ENCODE measurements at places on chromosomes 7 and 10.

DNA sequence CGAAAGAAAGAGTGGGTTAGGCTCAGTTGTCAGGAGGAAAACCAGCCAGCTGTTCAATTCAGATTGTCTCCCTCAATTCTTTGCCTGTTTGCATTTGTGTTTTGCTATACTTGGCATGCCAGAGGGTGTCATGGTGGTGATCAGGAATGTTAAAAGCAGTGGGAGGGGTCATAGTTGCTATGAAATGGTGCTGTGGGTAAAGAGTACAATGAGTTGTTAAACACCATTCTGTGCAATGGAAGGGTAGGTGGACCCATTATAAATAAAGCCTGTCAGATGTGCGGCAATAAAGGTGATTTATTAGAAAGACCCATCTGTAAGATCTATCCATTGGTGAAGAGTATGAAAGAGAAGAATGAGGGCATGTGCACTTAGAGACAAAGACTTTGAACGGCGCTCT is 82.2 kb downstream of the MRPL32 start:
- DNase-seq: no peak

DNA sequence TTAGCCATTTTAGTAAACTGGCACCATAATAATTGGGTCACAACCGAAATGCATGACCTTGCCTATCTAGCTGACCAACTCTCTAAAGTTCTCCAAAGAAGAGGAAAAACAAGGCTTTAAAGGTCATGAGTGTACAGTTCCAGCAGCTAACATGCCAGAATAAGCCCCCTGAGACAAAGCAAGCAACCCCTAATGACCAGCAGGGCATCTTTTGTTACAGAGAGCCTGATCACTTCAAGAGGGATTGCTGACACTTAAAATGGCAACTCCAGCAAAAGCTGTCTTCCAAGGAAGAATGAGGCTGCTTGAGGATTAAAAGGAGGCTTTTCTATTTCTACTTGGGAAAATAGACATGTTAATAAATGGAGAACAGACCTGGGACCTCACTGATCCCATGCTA is 213.6 kb downstream of the CDC14C start:
- DNase-seq: no peak

DNA sequence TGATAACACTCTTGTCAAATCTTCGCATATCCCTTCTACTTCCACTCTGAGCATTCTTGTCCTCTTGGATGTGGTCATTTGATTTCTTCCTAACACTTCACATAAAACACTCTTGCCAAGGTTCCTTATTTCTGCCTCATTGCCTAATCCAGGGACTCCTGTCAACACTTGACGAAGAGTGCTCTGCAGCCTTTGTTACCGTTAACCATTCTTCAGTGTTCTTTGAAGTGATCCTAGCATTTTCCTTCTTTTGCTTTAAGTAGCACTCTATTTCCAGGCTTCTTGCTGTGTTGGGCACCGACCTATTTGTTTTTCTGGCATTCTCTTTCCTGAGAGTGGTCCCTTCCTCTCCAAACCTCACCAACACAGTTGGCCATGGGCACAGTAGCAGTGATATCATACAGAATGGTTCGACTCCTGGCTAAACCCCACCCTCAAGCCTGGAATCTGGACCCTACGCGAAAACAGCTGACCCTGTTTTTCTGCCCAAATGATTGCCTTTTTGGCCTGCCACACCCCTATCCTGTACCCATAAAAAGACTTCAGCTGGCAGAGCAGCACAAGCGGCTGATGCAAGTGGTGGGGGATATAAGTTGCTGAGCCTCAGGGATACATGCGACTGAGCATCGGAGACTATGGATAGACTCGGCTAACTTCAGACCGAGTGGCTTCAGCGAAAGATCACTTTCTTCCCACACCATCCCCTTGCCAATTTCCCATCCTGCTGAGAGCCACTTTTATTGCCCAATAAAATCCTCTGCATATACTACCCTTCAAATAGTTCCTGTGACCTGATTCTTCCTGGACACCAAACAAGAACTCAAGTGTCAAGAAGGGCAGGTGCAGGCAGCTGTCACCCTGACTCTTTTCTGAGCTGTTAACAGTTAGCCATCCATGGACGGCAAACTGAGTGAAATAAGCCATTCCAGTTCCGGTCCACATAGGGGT is 820.6 kb downstream of the CCSER2 start:
- DNase-seq: no peak

- DNase-seq: no peak
Measured at GRCh38 chr7:40205992-40206391, 71.2 kb downstream of the SUGCT start.

GRCh38 chr7:151539088-151539671 is 19.5 kb upstream of the RHEB start:
- no peak for DNase-seq
